ENCODE measurements at places on chromosomes 16 and 17.

GRCh38 chr17:19454074-19454473, 43.0 kb downstream of the RNF112 start:
- DNase-seq = no peak

GRCh38 chr16:88527186-88527936, 42.8 kb upstream of the ZC3H18 start:
- peak; percentile 64 for DNase-seq

DNA sequence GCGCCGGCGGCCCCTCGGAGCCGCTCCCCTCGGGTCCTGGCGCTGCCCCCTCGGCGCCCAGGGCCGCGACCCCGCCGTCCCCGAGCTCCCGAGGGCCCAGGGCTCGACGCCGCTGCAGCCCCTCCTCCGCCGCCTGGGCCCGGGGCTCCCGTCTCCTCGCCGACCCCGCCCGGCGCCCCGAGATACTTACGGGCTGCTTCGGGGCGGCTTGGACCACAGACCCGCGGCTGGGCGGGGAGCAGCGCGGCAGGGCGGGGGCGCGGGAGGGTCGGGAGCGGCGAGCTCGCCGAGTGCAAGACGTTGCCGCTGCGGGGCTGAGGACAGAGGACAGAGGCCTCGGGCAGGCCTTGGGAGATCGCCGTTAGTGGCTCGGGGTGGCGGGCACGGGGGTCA, 290 bp downstream of the TOB1 start:
- no peak for DNase-seq

DNA sequence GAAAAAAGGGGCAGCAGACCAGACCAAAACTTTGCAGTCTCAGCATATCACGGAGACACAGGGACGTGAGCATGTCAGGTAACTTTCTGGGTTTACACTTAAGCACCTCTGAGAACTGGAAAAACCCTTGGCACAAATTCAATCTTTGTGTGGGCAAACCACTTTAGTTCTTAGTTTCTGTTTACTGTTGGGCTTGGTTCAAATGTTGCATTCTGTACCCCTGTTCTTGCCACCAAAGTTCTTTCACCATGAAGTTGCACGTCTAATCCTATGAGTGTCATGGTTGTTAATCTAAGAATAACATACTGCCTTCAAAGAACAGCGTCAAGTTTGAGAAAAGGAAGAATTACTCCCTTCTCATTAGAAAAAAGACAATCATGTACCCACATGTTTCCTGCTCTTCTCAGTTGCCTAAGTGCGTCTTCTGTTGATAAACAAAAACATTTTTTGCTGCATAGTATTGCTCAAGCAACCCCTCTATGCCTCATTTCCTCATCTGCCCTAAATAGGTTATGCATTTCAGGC, 11.6 kb downstream of the KRT33A start:
- DNase-seq = peak; percentile 22

- peak; percentile 91 for DNase-seq
These were observed 89.3 kb downstream of the SMG6 start for GRCh38 chr17:2214047-2214928.

GRCh38 chr17:74218436-74218835, 5.1 kb downstream of the TTYH2 start:
- DNase-seq = no peak

DNA sequence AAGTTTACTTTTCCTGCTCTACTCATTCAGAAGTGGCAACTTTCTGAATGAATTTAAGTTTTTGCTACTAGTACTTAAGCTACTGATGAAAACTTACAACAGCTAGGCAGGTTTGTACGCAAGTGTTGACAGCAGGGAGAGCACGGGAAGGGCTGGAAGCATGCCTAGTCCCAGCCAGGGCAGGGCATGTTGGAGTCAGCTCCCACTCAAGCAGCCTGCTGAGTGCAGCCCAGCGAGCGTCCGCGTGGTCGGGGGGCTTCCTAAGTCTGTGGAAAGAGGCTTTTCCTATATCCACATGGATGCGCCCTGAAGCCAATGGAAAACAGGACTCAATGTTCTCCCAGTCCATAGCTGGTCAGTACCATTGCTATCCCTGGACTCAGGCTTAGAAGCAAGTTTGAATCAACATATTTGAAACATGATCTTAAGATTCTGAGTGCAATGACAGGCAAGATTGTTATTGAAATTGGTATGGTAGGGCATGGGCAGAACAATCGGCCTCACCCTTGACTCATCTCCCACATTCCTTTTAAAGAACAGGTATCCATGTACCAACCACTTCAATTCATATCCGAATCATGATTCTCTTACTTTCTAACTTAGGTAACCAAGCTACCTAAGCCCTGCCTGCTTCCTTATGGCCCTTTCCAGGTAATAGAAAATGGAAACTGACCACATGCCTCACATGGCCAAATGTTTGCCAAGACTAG, 22.5 kb downstream of the CYB5D2 start:
- no peak for DNase-seq

DNA sequence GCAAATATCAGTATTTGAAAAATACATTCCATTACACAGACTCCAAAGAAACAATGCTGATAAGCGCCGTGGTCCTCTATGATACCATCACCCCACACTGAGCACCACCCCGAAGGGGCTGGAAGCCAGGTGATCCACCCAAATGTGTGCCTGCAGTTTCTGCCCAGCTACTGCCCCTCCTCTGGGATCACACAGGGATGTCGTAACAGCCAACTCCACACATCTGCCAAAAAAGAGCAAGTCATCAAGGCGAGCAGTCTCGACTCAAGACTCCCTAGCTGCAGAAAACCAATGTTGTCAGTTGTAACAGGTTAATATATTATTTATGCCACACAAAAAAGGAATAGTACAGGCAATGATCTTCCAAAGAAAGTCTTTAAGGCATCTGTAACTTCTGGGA, 21.0 kb downstream of the CYB5D2 start:
- DNase-seq = no peak

DNA sequence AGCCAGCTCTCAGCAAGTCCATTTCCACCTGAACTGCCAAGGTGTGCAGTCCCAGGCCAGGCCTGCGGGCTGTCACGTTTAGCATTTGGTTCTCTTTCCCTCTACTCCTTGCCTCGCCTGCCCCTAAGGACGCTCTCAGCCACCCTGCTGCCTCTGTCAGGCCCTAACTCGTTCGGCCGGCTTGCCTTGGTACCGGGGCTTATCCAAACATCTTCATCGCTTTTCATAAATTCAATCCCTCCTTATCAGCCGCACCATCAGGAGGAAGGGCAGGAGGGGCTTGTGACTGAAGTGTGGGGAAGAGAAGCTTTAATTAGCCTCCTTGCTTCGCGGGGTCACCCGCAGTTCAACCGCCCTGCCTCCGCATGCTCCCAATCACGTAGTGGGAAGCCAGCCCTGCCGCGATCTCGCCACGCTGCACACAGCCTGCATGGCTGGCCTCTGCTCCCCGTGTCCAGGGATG, 231.1 kb downstream of the SOX9 start:
- DNase-seq = no peak

DNA sequence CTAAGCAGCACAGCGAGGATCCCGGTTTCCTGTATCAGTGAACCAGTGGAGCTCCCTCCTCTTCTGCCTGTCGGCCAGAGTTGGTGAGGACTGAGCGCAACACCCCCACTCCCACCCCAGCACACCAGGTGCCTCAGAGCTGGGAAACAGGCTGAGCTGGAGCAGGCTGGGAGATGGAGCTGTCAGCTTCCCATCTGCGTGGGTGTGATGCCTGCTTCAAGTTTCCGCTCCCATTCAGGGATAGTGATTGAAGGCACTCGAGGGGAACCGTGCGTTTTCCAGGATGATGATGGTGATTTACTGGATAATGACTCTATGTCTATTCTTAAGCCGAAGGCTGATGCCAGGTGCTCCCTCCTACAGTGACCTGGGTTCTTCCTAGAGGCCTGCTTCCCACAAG, 144.5 kb downstream of the TMEM132E start:
- no peak for DNase-seq

DNA sequence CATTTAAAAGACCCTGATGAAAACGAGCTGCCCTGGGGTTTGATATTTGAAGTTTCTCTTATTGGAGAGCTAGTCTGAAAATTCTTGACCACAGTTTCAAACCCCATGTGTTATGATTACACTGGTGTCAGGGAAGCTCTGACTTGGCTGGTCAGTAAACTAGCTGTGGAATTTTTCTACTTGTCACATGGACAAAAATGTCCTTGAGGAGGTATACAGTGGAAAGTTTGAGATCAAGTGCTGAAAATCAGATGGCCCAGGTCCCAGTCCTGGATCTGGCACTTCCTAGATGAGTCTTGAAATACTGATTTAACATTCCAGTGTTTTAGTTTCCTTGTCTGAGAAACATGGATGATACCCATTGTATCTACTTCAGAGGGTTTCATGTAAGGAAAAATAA, 30.7 kb upstream of the SOX9 start:
- DNase-seq = no peak

DNA sequence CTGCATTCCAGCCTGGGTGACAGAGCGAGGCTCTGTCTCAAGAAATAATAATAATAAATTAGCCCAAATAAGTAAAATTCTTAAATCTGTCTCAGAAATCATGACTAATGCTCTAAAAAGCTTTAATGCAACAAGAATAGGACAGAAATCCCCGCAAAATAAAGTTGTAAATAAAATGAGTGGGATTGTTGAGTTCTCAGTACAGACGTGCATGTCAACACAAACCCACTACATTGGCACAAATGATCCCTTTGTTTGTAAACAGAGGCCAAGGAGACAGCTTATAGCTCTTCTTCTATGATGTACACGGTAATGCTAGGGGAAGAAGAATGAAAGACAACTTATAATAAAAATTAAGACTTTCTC, 6.0 kb downstream of the STAT5B start:
- DNase-seq = peak; percentile 61

DNA sequence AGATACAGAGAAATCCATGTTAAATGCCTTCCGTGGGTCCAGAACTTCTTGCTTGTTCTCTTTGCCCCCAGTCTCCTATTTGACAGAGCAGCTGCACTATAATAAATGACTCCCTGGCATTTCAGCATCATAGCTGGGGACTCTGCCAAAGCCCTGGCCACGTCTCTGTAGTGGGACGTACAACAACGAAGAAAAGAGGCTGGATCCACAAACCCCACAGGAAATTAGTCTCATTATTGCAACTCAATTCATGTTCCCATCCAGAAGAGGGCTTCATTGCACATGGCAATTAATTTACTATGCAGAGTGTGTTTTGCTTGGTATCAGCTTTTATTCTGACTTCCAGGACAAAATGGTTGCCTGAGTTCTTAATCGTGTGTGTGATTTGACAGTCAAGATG, 121.3 kb downstream of the CDH13 start:
- DNase-seq = peak; percentile 31

DNA sequence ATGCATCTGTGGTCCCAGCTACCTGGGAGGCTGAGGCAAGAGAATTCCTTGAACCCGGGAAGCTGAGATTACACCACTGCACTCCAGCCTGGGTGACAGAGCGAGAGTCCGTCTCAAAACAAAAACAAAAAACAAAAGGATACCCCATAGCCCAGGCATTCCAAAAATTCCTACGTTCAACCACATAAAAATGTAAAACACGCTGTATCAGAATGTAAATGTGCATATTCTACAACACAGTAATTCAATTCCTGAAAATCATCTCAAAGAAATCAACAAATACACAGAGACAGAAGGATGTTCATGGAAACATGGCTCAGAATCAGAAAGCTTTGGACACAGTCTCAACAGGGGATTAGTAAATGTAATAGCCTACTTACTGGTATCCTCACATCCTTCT, 33.0 kb downstream of the COG7 start:
- DNase-seq = peak; percentile 62

GRCh38 chr16:9197957-9198661, 106.7 kb downstream of the HAPSTR1 start:
- DNase-seq = no peak

DNA sequence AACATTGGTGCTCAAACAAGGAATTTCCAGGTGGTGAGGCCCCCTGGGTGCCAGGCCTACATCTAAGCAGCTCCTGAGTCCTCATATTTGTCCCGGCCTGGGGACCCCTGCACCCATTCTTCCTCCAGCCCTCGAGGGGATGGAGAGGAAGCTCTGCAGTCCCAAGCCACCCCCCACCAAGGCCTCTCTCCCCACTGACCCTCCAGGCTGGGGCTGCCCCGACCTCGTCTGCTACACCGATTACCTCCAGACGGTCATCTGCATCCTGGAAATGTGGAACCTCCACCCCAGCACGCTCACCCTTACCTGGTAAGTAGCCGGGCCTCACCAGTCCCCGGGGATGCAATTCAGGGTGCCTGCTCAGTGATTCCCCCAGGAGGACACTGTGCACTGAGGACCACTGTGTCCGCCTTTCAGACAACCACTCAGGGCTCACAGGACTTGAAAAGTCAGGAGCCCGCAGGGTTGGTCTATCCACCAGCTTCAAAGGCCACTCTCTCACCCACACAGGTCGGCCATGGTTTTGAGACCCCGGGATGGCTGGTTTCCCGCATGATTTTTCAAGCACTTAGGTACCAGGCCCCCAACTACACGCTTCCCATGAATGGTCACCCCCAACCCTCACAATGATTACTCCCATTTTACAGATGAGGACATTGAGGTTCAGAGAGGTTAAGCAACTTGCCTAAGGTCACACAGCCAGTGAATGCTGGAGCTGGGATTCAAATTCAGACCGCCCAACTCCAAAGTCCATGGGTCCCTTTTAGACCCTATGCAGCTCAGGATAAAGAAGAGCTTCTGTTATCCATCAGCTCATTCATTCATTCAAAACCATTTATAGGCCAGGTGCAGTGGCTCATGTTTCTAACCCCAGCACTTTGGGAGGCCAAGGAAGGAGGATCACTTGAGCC, 32.4 kb downstream of the IL21R start:
- no peak for DNase-seq

DNA sequence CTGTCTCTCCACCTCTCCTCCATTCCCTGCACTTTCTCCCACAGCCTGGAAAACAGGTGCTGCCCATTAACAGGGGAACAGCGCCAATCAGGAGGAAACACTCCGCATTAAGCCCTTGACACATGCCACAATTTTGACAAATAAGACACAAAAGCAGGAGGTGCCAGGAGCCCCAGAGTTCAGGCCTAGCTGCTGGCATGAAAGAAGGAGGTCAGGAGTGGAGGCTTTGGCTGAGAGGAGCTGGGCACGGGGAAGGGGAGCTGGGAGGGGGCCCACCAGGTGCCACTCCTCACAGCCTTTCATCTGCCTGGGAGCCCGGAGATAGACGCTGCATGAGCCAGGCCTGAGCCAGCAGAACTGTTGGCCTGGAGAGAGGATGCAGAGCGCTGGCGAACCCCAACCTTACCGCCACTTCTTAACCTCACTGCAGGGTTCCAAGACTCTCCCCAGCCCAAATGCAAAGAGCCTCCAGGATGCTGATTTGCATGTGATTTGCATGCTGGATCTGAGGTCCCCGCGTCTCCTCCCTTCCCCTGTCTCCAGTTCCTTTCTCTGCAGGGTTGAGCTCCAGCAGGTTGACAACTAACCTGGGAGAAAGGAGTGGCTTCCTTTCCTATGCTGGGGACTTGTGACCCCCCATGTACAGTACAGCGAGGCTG, 139.8 kb upstream of the SDK2 start:
- DNase-seq = no peak

DNA sequence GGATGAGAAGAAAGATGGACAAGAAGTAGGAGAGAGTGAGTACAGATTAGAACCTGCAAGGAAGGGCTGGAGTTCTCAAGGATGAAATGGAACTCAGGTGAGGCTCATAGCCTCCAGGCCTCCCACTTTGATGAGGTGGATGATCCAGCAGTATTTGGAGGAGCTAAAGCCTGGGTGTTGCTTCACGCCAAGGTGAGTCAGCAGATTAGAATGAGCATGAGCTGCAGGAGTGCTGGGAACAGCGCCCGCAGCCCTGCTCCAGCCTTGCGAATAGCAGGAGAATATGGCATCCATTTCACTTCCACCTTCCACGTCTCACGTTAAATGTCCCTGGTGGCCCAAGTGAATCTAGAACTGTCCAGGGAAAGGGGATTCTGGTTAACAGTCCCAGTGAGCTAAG, 94.4 kb upstream of the CPHXL start:
- DNase-seq = no peak

- peak; percentile 85 for DNase-seq
These were observed 18.6 kb upstream of the ZNF629 start for GRCh38 chr16:30805370-30806169.

Measured in EH (cell line).